ENCODE measurements at places on chromosomes 12 and 14.

- DNase-seq, result no peak
Observed at GRCh38 chr14:49769171-49769570, 1.2 kb downstream of the KLHDC2 start.

GRCh38 chr14:102729825-102730224, 47.4 kb upstream of the TRAF3 start:
- DNase-seq, result no peak

DNA sequence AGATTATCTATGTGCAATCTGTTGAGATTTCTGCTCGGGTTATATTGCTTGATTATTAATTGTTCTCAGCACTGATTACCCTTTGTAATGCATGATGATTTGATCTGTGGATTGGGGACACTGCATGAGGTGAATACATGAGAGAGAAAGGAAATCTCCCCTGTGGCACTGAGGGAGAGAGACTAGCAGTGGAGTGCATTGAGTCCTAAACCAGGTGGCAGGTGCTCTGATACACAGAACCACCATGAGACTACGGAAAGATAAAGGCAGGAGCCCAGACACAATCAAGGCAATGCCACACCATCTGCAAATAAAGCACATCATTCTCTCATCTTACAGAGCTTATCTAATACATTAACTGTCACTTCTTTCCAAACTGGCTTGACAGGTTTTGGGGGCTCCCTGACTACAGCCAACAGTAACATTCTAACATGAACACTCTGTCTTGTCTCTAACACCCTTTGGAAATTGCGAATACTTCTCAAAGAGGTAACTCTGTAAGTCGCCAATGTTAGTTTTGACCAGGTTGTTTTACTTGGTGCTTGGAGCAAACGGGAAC, 37.6 kb upstream of the TSPAN8 start:
- DNase-seq, result no peak

- DNase-seq, result no peak
Observed at GRCh38 chr14:68124979-68125731, 305.6 kb downstream of the RAD51B start.

- DNase-seq, result no peak
Observed at GRCh38 chr14:102215071-102215470, 75.4 kb downstream of the WDR20 start.

- DNase-seq, result no peak
Observed at GRCh38 chr12:71415336-71416231, 24.0 kb upstream of the LGR5 start.

- no peak for DNase-seq
Observed at GRCh38 chr12:5051913-5052312, 8.2 kb downstream of the KCNA5 start.

DNA sequence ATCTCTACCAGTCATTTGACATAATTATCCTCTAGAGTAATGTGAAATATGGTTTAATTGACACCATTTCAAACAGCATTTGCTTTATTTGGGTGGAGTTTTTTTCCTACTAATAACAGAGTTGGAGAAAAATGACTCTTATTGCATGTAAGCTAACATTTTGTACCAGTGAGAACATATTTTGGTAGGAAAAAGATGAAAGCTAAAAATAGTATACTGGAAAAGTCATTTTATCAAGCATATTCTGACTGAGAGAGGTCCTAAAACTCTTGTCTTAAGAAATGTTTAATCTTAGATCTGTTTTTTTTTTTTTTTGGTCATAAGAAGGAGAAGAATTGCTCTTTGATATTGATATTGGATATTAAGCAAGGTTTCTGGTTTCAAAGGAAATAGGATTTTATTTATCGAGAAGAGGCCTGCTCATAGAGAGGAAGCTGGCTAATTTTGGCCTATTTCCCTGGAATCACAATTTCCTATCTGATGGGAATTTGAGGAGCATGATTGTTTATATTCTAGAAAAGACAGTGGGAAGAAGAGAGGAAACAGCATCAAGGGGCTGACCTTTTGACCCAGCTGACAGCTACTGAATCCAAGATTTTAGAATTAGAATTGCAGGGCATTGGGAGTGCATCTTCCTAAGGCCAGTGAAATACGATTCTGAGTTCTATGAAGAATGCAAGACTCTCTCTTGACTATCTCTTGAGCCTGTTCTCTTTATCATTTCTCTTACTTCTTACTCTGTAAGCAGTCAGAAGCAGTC, 19.4 kb downstream of the OTOGL start:
- DNase-seq, result no peak

- DNase-seq, result no peak
Observed at GRCh38 chr12:20549108-20549719, 145.9 kb upstream of the SLCO1C1 start.

DNA sequence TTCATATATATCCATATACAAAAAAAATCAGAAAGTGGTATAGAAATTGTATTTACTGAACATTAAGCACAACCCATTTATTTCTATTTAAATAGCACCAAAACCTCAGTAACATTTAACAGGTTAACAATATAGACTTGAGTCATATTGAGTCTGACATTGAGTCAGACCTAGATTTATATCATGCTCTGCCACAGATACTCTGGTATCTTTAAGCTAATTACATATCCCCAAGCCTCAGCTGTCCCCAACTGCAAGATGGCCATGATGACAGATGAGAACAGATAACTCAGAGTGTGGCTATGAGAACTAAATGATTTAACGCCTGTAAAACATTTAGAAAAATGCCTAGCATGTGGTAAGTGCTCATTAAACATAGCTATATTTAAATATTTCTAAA, 40.3 kb downstream of the IFNG start:
- no peak for DNase-seq

- no peak for DNase-seq
Observed at GRCh38 chr12:124549629-124550028, 17.8 kb downstream of the NCOR2 start.

DNA sequence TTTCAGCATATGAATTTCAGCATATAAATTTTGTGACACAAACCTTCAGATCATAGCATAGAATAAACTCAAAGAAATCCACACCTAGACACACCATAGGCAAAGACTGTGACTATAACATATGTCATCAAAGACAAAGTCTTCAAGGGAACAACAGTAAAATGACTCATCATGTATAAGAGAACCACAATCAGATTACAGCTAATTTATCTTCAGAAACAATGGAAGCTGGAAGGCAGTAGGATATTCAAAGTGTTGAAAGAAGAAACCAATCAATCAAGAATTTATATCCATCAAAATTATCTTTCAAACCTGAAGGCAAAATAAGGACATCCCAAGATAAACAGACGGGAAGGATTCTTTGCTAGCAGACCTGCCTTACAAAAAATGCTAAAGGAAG, 29.0 kb downstream of the DLK1 start:
- DNase-seq, result no peak

DNA sequence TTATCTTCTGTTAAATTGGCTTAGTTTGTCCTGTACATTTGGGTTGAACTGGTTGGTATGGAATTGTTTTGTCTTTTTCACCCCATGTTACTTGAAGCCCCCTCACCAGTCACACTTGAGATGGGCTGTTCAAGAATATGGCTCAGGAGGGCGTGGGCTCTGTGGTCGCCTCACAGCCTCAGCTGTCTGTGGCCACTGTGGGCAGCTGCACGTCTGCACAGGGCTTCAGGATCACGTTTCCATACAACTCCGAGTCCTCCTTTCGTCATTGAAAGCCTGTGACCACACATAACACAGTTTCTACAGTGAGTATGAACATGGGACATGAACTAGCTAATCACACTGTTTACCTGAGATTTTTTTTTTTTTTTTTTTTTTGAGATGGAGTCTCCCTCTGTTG, 81.3 kb downstream of the MOK start:
- DNase-seq, result no peak

DNA sequence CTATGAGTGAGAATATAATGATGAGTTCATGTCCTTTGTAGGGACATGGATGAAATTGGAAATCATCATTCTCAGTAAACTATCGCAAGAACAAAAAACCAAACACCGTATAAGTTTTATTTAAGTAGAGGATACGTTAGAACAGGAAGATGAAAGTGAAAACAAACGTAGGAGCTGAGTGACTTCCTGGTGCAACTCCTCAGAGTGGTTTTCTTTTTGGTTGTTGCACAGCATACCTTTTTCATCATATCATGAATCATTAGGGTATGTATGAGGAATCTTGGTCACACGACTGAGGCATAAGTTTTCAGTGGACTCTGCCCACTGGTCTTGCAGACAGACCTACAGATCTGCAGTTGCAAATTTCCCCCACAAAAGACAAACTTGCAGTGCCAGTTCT, 199.0 kb downstream of the LRFN5 start:
- DNase-seq, result no peak

- DNase-seq, result no peak
Observed at GRCh38 chr12:52474212-52474611, 607 bp upstream of the KRT6C start.

DNA sequence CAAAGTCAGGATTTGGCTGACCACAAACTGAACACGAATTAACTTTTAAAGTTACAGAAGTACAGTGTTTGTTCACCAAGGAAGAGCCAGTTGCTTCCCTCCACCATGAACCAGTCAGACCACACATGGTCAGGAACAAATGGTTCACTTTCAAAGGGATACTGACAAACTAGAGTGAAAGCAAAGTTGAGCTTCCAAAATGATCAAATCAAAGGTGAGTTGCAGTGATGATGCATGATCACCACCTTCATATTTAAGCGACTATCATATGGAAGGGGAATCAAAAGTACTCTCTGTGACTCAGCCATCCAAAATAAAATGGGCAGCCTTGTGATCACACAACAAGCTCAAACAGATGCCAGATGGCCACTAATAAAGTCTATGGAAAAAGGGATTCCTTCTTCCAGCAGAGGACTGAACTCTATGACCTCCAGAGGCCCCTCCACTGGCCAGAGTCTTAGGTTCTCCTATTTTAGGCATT, 13.1 kb downstream of the NT5DC3 start:
- DNase-seq, result no peak

DNA sequence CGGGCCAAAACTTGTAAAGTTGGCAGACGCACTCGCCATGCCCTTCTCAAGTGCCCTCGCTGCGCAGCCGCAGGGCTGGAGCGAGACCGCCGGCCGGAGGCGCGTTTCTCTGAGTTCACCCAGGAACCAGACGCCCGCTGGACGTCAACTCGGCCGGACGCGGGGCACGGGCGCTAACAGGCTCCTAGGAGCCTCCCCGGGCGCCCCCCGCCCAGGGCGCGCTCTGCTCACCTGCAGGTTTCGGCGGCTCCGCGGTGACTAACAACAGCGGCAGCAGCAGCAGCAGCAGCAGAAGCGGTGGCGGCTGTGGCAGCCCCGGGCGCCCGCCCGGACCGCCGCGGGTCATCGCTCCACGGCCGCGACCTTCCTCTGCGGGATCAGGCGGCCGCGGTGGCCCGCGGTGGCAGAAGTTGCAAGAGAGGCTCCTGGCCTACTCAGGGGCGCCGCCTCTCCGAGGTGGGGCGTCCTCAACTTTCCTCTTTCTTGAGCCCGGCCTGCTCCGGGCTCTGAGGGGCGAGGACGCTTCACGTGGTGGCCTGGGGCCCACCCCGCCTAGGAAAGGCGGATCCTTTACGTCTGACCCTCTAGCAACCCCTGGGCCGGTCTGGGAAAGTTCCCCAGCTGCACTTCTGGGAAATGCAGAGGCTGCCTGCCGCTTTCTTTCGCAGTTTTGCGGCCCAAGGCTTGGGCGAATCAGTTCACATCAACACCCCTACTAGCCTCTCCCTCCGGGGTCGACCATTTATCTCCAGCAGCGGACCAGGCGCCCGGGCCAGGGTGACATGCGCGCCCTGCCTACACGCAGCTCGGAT, at the start of gene PLBD1:
PLBD1 (minus strand) TSS at position 533 of the 812 bp plus-strand sequence; CDS start at position 346, 187 bp downstream.
- no peak for DNase-seq

- DNase-seq, result no peak
Observed at GRCh38 chr12:96225994-96226399, 31.8 kb downstream of the ELK3 start.

DNA sequence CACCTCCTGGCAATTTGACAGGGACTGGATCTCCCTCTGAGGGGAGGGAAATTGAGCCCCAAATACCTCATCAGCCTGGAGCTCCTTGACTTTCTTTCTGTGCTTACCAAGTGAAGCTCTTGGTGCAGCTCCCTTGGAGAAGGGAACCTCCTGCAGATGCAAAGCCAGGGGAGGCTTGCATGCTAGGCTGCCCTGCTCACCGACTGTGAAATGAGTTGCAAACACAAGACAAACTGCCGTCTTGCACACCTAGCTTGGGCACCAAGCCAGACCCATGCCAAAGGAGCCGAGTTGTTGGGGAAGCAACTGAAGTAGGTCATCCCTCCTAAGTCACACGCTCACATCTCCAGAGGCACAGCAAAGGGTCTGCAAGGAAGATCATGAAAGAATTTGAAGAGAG, 95.2 kb downstream of the GTF2A1 start:
- no peak for DNase-seq

- no peak for DNase-seq
Observed at GRCh38 chr14:55645145-55645544, 65.1 kb downstream of the KTN1 start.

- peak; percentile 68 for DNase-seq
Observed at GRCh38 chr12:103929046-103929783, 995 bp upstream of the HSP90B1 start.

DNA sequence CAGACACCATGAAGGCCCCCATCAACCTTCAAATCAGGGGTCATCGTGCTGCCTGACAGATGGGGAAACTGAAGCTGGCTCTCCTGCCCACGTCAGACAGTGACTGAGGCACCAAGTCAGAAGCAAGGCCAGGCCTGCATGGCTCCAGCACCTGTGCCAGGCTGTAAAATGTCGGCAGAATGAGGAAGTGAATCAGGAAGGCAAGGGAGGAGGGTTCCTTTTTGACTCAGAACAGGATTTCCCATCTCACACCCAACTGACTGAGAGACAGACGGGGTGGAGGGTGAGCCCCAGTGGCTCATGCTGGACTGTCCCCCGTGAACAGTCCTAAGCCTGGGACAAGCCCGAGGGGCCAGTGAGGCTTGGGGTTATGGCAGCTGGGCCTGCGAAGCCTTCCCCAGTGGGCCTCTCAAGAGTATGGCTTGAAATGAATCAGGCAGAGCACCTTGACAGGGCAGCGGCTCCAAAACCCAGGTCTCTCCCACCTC, 20.9 kb downstream of the SYNE3 start:
- no peak for DNase-seq

DNA sequence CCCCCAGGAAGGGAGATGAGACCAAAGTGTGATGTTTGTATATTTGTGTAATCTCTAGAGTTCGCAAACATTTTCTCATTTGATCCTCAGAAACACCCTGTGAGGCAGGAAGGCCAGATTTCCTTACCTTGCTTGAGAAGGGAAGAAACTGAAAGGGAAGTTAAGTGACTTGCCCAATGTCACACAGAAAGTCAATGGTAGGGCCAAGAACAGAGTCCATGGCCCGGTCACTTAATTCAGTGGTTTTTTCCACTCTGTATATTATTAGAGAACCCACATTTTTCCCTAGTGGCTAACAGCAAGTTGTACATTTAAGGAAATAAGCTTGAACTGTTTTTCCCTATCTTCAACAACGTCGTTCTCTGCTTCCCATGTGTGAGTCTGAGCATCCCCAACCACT, 25.6 kb upstream of the CHPT1 start:
- DNase-seq, result no peak

GRCh38 chr14:35391388-35391710, 13.2 kb downstream of the NFKBIA start:
- DNase-seq, result no peak
